ENCODE measurements at places on chromosomes 5 and 9.

GRCh38 chr9:127525401-127526188 is 74.3 kb downstream of the LRSAM1 start:
- no peak for DNase-seq

- DNase-seq, result no peak
These were observed 126.9 kb downstream of the KCNIP1 start for GRCh38 chr5:170630711-170631141.

DNA sequence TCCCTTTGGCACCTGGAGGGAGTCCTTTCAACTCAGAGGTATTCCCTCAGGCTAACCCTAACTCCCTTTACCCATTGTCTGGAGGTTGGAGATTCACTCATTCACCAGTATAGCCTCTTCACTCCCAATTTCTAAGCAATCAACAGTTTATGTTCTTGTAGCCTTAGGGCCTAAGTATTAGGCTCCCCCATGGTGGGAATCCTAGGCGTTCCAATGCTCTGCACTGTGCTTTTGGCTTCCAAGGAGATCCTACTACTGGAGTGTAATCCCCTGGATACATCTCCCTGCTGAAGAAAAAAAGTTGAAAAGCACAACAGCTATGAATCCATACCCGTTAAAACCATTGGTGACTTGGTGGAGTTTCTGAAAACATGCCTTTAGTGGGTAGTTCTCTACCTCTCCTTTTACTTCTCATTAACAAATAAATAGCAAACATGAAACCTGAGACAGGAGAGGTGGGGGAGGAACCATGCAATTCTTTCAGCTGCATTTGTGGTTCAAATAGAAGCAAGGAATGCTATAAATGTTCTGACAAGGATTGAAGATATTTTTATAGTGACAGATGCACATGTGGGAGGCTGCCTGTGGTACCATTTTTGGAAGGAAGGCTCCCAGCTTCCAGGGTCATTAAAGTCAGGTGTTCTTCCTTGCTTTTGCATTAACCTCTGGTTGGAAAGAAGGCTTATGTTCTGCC is 397.1 kb downstream of the DMAC1 start:
- no peak for DNase-seq

GRCh38 chr5:122757285-122757684 is 17.6 kb upstream of the SNX2 start:
- no peak for DNase-seq

DNA sequence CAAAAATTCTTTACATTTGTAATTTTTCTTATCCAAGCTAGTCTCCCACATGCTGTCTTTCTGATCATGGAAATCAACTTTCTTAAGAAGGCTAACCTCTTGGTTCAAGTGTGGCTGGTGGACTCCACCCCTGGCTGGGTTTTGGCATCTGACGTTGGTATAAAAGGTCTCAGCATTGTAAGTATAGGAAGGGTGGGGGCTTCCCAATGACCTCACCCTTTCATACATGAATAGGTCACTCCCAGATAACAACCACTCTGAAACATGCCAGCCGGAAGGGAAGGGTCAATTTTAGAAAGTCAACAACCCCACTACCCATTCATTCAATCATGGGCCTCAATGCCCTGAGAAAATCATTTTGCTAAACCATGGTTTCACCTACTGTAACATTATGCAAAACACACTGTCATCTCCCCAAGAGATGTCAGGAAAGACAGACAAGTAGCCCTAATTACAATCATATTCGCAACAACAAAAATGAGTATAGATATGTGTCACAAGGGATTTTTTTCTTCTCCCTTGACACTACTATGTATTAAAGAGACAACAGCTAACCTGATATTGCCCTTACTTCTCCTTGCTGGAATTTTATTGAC is 31.9 kb upstream of the PCSK5 start:
- no peak for DNase-seq
